ENCODE measurements at places on chromosomes 1 and 21.
A peak's percentile ranks its signal among the peaks of the same experiment; 100 is the strongest.

- DNase-seq, result no peak
Observed at GRCh38 chr1:224188286-224188685, 5.2 kb downstream of the DEGS1 start.

- DNase-seq, result no peak
Observed at GRCh38 chr1:40772146-40772955, 11.2 kb upstream of the KCNQ4 start.

DNA sequence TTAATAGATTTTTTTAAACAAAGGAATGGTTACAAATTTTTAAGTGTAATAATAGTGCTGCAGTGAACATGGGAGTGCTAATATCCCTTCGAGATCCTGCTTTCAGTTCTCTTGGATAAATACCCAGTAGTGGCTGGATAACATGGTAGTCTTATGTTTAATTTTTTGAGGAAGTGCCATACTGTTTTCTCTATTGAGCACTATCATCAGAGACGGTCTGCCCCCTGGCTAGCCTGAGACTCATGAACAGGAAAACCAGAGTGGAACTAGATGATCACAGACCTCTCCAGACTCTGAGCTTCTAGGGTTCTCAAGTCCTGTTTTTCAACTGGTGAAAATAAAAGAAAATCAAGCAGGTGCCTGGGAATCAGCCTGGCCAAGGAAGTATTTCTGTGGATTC lies 97.3 kb upstream of the MARK1 start:
- no peak for DNase-seq

- no peak for DNase-seq
Observed at GRCh38 chr21:33039536-33039935, 13.8 kb downstream of the OLIG2 start.

DNA sequence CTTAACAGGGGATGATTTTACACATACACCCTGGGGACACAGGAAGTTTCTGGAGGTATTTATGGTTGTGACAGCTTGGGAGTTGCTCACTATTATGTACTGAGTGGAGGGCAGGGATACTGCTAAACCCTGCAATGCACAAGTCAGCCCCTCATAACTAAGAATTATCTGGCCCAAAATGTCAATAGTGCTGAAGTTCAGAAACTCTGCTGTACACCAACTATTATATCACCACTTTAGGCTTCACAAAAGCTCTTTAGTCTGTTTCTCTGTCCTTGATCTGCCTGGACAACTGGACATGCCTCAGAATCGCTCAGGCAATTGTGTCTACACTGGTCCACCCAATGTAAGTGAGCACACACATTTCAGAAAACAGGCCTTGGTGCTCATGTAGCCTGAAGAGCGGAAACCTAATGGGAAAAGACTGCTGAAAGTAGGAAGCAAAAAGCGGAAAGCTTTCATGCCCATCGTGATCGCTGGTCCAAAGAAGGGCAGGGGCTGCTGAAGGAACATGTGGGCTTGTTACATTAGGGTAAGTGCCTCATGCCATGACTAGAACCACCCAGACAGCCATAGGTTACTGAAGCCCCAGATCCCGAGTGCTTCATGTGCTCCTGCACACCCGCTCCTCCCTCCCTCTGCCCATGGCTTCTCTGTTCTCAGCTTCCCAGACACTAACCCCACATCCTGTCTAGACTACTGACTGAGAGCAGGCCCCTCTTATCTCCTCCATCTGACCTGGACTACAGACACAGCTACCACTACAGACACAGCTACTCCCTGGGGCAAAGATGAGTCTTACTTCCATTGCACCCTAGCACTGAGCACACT lies 73.5 kb downstream of the LRIG2 start:
- DNase-seq, result peak; percentile 82

GRCh38 chr21:16536643-16537434 lies 807.1 kb downstream of the USP25 start:
- no peak for DNase-seq

- DNase-seq, result no peak
Observed at GRCh38 chr1:180094705-180095295, 59.9 kb upstream of the QSOX1 start.

GRCh38 chr1:202976633-202977032 lies 9.6 kb upstream of the CYB5R1 start:
- no peak for DNase-seq

GRCh38 chr1:92902406-92902744 lies 58.9 kb downstream of the DIPK1A start:
- no peak for DNase-seq

- no peak for DNase-seq
Observed at GRCh38 chr1:41615981-41616380, 131.5 kb upstream of the EDN2 start.

- no peak for DNase-seq
Observed at GRCh38 chr1:58885998-58886397, 102.2 kb upstream of the JUN start.

DNA sequence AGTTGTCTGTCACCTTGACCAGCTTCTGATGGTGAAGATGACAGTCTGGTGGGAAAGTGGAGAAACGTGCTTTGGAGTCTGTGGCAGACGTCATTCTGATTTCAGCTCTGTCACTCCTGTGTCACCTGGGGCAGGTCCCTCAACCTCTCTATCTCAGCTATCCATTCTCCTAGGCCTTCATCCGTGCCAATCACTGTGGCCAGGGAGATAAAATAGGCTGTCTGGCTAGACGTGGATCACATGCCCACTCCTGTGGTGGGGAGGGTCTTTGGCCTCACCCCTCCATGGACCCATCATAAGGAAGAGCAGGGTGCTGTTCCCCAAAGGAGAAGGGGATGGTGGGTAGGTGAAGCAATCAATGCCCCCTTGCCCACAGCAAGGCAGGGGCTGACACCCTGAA lies 140.3 kb downstream of the ACTL8 start:
- no peak for DNase-seq

- no peak for DNase-seq
Observed at GRCh38 chr1:207069061-207069460, 16.0 kb downstream of the PFKFB2 start.

DNA sequence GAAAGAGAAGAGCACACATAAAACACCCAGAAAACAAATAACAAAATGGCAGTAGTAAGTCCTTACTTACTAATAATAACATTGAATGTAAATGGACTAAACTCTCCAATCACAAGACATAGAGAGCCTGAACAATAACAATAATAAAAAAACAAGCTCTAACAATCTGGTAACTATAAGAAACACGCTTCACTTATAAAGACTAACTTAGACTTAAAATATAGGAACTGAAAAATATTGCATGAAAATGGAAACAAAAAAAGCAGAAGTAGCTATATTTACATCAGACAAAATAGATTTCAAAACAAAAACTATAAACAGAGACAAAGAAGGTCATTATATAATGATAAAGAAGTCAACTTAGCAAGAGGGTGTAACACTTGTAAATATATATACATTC lies 83.1 kb upstream of the LYPLAL1 start:
- DNase-seq, result no peak

- DNase-seq, result peak; percentile 94
Observed at GRCh38 chr1:236507022-236507700, 16.6 kb upstream of the LGALS8 start.

GRCh38 chr1:226957714-226958113 lies 17.6 kb downstream of the COQ8A start:
- no peak for DNase-seq

DNA sequence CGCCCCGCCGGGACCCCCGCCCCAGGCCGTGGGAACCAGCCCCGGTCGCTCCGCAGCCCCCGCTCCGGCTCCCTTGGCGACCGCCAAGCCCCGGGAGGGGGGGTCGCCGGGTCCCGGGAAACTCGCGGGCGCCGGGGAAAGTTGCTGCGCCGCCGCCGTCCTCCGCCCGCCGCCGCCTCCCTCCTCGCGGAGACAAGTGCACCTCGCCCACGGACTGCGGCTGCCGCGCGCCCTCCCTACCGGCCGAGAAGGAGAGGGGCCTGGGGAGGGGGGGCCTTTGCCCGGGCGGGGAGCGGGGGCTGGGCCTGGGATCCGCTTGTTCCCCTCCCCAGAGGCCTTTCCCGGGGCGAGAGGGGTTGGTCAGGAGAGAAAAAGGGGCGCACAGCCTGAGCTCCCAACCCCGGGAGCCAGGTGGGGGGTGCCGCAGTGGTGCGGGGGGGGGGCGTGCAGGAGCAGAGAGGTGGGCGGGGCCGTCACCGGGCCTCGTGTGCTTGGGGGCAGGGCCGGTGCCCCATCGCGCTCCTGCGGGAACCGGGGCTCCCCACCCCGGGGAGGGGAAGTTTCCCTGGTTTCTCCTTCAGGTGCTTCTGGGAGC lies 592 bp downstream of the AGRN start:
- DNase-seq, result no peak

- DNase-seq, result no peak
Observed at GRCh38 chr1:72281144-72281543, 1.2 kb downstream of the NEGR1 start.

DNA sequence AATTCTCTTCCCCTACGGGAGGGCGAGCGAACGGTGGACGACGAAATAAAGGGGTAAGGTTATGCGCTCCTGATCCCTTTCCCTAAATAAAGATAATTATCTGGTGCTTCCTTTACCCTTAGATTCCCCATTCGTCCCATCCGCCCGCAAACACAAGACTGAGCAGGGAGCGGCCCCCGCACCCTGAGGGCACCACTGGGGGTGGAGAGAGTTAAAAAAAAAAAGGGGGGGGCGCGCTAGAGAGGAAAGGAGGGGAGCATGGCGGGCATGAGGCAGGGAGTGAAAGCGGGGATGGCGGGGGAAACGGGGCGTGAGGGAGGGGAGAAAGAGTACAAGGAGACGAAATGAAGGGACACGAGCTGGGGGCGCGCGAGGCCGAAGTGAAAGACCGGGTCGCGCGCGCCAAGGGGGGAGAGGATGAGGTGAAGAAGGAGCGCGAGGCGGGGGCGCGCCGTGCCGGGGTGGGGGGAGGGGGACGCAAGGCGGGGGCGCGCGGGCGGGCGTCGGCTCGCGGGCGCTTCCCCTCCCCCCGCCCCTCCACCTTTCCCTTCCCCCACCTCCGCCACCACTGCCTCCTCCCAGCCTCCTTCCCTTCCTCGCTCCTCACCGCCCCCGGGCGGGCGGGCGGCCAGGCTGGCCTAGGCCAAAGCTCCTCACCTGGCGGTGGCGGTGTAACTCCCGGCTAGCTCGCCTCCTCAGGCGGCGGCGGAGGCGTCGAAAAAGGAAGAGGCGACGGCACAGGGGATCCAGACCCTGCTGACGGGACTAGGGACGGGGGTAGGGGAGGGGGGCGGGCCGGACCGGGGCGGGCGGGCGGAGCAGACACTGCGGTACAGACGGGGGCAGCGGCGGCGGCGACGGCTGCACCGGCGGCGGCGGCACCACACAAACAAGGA lies 448 bp downstream of the GATAD2B start:
- peak; percentile 6 for DNase-seq

Data from amniotic epithelial cell (primary cell).